ENCODE measurements at places on chromosomes 11 and 22.
A peak's percentile ranks its signal among the peaks of the same experiment; 100 is the strongest.

DNA sequence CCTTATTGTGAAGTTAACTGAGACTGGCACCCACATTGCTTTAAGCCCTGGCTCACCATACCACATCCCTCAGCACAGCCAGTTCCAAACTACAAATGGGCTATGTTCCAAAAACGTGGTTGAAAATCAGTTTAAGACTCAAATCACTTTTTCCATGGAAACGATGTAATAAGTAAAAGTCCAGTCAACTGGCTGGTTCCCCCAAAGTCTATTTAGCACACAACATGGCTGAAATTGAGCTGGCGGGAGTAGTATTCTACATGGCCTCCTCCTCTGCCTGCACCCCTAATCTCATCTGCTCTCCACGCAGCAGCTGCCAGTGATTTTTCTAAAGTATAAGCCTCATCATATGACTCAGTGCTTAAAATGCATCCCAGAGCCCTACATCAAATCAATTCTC, 40.9 kb upstream of the BIRC3 start:
- H3K4me1 ChIP-seq = no peaks in the 10 kb centered on the region
- H3K27me3 ChIP-seq = peaks cover 4% of the 10 kb centered on the region
- no peak overlapping the region for H3K27ac ChIP-seq
- no peak overlapping the region for H3K4me3 ChIP-seq
- H3K36me3 ChIP-seq = no peaks in the 10 kb centered on the region
- DNase-seq = no peak

DNA sequence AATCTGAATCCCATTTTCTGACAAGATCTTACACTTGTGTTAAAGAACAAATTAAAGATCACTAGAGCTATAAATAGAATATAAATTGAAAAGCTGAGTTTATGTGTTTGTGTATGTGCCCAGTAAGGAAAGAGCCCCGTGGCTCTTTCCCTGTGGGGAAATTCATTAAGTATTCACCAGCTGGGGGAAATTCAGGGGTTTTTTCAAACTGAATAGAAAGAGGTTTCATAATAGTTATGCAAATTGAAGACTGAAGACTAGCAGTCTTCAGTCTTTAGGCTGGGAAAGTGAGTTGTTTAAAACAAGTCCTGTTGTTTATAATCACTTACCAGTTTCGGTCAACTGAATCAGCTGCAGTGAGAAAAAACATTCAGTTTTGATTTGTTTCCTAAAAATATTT, 11.3 kb upstream of the MS4A7 start:
- H3K4me3 ChIP-seq = no peak overlapping the region
- no peak for DNase-seq
- H3K27me3 ChIP-seq = peaks cover 3% of the 10 kb centered on the region
- no peak overlapping the region for H3K27ac ChIP-seq

DNA sequence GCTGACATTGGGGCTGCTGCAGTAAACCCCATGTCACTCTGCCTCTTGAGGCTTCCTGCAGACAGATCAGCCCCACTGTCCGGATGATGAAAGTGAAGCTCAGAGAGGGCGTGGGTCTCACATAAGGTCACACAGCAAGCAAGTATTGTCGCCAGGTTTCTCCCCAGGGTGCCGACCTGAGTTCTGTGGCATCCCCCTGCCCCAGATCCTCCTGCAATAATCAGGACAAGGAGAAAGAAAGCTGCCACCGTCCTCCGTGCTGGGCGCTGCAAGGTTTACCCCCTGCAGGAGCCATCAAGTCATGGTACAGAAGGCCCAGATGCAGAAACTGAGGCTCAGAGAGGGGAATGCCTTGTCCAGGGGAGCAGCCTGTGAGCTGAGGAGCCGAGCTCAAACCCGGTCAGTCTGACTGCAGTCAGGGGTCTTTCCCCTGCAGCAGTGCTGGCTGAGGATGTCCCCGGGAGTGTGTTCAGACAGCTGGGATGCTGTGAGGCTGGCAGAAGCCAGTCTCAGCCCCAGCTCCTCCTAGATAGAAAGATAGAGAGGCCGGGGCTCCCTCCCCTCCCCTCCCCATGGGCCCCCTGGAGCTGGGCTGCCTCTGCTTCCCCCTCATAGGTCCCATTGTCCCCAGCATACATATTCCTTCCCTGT, 13.2 kb downstream of the EMID1 start:
- no peaks in the 10 kb centered on the region for H3K36me3 ChIP-seq
- no peak for DNase-seq
- H3K27me3 ChIP-seq = no peaks in the 10 kb centered on the region
- no peaks in the 10 kb centered on the region for H3K4me1 ChIP-seq
- H3K27ac ChIP-seq = no peak overlapping the region
- H3K4me3 ChIP-seq = no peak overlapping the region

- H3K27ac ChIP-seq = no peak overlapping the region
- DNase-seq = peak; percentile 11
- H3K36me3 ChIP-seq = no peaks in the 10 kb centered on the region
- H3K4me3 ChIP-seq = no peak overlapping the region
- peaks cover 2% of the 10 kb centered on the region for H3K27me3 ChIP-seq
Measured at GRCh38 chr11:127843483-127844396, 743.6 kb downstream of the ETS1 start.

DNA sequence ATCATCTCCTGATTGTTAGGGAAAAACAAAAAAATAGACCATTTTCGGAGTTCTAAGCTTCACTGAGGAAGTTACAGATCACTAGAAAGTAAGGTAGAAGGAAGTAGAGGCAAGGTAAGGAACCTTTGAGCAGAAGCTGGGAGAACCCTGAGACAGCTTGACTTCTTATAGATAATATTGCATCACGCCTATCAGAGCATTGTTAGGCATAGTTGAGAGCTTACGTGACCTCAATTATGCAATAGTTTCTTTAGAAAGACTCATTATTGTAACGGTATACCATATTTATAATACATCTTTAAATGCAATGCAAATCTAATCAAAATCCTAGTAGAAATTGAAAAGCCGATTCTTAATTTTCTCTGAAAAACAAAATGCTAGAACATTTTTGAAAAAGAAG, 4.9 kb downstream of the TBRG1 start:
- H3K27me3 ChIP-seq = no peaks in the 10 kb centered on the region
- H3K27ac ChIP-seq = no peak overlapping the region
- H3K4me1 ChIP-seq = peaks cover 12% of the 10 kb centered on the region
- no peak for DNase-seq

GRCh38 chr11:13429288-13429687, 33.7 kb downstream of the BTBD10 start:
- no peaks in the 10 kb centered on the region for H3K36me3 ChIP-seq
- H3K4me1 ChIP-seq = no peaks in the 10 kb centered on the region
- H3K27me3 ChIP-seq = no peaks in the 10 kb centered on the region
- H3K4me3 ChIP-seq = no peak overlapping the region

GRCh38 chr22:49617264-49617663, 210.4 kb downstream of the BRD1 start:
- no peaks in the 10 kb centered on the region for H3K27me3 ChIP-seq
- H3K4me1 ChIP-seq = no peaks in the 10 kb centered on the region
- DNase-seq = no peak
- no peak overlapping the region for H3K4me3 ChIP-seq
- peaks cover 6% of the 10 kb centered on the region for H3K36me3 ChIP-seq
- H3K27ac ChIP-seq = no peak overlapping the region

DNA sequence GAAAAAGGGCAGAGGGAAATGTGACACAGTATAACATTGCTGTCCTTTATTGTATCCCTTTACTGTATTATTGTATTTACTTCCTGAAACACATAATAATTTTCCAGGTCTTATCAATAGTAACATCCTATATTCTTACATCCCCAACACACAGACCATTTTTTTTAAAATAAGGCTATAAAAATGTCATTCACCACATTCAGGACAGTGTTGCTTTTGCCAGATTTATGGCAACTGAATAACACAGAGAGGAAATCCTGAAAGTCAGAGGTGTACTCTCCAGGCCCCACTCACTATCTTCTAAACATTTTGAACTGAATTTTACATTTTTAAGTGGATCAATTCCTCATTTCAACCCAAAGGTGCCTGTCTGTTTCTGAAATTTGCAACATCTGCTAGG, 104.8 kb upstream of the MTMR2 start:
- no peak overlapping the region for H3K4me3 ChIP-seq
- H3K27ac ChIP-seq = no peak overlapping the region
- H3K4me1 ChIP-seq = no peaks in the 10 kb centered on the region
- DNase-seq = no peak
- no peaks in the 10 kb centered on the region for H3K36me3 ChIP-seq

DNA sequence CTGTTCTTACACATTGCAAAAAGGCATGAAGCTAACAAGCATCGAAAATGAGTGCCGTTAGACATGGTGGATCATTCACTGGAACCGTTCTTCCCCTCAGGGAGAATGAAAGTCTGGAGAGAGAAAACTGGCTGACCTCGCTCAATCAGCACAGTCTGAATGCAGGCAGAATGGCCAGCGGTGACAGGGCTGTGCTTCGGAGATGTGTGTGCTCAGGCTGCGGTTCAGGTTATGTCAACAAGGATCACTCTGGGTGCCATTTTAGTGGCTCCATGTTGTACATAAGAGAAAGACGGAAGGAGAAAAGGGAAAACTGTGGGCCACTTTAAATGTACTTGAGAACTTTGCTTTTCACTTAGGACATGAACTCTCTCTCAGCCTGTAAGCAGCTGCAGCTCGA, 749.8 kb upstream of the ARHGAP42 start:
- H3K4me3 ChIP-seq = no peak overlapping the region
- H3K36me3 ChIP-seq = no peaks in the 10 kb centered on the region
- H3K27ac ChIP-seq = no peak overlapping the region

GRCh38 chr11:104118105-104118744, 45.7 kb downstream of the PDGFD start:
- H3K27me3 ChIP-seq = no peaks in the 10 kb centered on the region
- no peak for DNase-seq
- H3K36me3 ChIP-seq = no peaks in the 10 kb centered on the region
- H3K4me1 ChIP-seq = no peaks in the 10 kb centered on the region

GRCh38 chr11:30091737-30092136, 74.9 kb upstream of the KCNA4 start:
- H3K27ac ChIP-seq = no peak overlapping the region
- H3K36me3 ChIP-seq = no peaks in the 10 kb centered on the region
- DNase-seq = no peak
- no peaks in the 10 kb centered on the region for H3K27me3 ChIP-seq
- H3K4me3 ChIP-seq = no peak overlapping the region

- no peaks in the 10 kb centered on the region for H3K36me3 ChIP-seq
- H3K4me3 ChIP-seq = no peak overlapping the region
- H3K4me1 ChIP-seq = no peaks in the 10 kb centered on the region
- no peaks in the 10 kb centered on the region for H3K27me3 ChIP-seq
Measured at GRCh38 chr11:13126430-13126829, 117.3 kb downstream of the RASSF10 start.

- H3K27ac ChIP-seq = no peak overlapping the region
- DNase-seq = no peak
- H3K36me3 ChIP-seq = peaks cover 45% of the 10 kb centered on the region
- H3K27me3 ChIP-seq = no peaks in the 10 kb centered on the region
Measured at GRCh38 chr11:17985517-17985916, 27.3 kb downstream of the SERGEF start.

DNA sequence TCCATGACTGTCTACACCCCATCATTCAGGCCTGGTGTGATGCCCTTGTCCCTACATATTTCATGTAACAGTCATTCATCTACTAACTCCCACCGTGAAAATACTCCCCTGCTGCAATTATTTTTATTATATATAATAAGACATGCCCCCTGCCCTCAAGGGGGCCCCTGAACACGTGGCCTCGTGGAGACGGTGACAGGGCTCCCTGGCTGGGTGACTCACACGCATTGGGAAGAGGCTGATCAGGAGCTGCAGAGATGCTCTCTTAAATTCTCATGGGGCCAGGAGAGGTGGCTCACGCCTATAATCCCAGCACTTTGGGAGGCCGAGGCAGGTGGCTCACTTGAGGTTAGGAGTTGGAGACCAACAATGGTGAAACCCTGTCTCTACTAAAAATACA, 88.6 kb downstream of the ST3GAL4 start:
- DNase-seq = no peak
- H3K27me3 ChIP-seq = peaks cover 2% of the 10 kb centered on the region
- H3K27ac ChIP-seq = no peak overlapping the region
- H3K36me3 ChIP-seq = no peaks in the 10 kb centered on the region
- no peak overlapping the region for H3K4me3 ChIP-seq

GRCh38 chr22:31250740-31251600, 38.9 kb downstream of the LIMK2 start:
- peaks cover 12% of the 10 kb centered on the region for H3K4me1 ChIP-seq
- peaks cover 5% of the 10 kb centered on the region for H3K36me3 ChIP-seq
- H3K4me3 ChIP-seq = no peak overlapping the region
- DNase-seq = no peak
- no peaks in the 10 kb centered on the region for H3K27me3 ChIP-seq

DNA sequence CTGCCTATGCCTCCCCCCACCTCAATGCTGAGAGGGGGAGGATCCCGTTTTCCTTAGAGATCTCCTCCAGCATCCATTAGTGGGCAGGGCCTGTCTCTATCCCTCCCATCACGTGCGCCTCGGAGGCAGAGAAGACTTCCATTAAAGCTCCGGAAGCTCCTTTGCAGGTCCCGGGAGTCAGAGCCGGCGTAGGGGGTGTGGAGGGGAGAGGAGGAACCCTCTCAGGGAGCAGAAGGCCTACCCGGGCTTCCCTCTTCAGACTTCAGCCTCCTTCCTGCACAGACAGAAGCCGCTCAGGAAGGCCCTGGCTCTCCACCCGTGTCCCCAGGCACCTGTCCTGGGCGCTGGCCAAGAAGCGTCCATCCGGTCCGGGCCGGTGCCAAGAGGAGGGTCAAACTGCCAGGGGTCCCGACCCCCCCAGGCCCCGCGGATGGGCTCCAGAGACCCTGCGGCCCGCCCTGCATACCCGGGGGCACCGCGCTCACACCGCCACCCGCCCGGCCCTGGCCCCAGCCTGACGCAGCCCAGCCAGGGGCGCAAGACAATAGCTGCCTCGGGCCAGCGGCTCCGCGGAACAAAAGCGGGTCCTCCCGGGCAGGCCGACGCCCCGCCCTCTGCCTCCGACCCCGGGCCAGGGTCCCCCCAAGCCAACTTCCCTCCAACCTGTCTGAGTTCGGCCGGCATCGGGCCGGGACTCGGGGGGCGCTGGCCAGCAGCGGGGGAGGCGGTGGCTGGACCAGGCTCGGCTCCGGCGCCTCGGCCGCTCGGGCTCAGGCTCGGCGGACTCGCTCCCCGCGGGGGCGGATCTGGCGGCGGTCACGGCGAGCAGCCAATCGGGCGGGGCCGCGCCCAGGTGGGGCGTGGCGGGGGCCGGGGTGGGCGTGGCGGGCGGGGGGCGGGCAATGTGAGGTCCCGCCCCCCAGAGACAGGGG, 29.9 kb downstream of the ARVCF start:
- H3K27ac ChIP-seq = no peak overlapping the region
- no peaks in the 10 kb centered on the region for H3K36me3 ChIP-seq
- peak overlapping the region; percentile 55 for H3K4me3 ChIP-seq
- peaks cover 8% of the 10 kb centered on the region for H3K4me1 ChIP-seq
- DNase-seq = peak; percentile 43

All from effector memory CD4-positive, alpha-beta T cell (primary cell).